Naive thymus-derived CD8-positive, alpha-beta T cell (primary cell): ENCODE measurements at places on chromosomes 5 and 9. TPM values are rescaled to one million over a fixed set of nuclear protein-coding genes. Genes with fewer than 3 reads are reported as not detected.
A peak's percentile ranks its signal among the peaks of the same experiment; 100 is the strongest.

Gene ANKRD34B
- total RNA-seq, result not detected

Gene BARHL1
- total RNA-seq, result not detected

Gene IFNA6
- total RNA-seq, result not detected

Gene CORO2A
- 10.8 TPM for total RNA-seq

Gene ZNF169
- 21.8 TPM for total RNA-seq

DNA sequence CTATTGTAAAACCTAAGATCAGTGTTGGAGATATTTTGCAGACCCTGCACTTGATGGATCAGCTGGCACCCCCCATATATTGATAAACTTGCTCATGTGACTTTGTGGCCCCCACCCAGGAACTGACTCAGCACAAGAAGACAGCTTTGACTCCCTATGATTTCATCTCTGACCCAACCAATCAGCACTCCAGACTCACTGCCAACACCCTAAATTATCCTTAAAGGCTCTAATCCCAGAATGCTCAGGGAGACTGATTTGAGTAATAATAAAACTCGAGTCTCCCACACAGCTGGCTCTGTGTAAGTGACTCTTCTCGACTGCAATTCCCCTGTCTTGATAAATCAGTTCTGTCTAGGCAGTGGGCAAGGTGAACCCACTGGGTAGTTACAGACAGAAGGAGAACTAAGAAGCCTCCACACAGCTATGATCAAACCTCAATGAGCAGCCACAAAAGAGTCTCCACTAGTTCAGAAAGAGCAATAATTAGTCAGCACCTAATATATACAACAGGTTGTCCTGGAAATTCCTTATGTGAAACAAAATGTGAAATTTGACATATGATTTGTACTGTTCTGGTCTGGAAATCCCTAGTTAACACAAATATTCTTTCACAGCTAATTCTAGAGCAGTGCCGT, 52.2 kb downstream of the ACTL7B start:
- H3K36me3 ChIP-seq, result no peaks in the 10 kb centered on the region
- no peaks in the 10 kb centered on the region for H3K4me1 ChIP-seq
- H3K27me3 ChIP-seq, result peaks cover 5% of the 10 kb centered on the region
- H3K4me3 ChIP-seq, result no peak overlapping the region
- no peak for DNase-seq

GRCh38 chr5:32029261-32029660, 144.9 kb downstream of the GOLPH3 start:
- H3K4me1 ChIP-seq, result peaks cover 17% of the 10 kb centered on the region
- H3K27me3 ChIP-seq, result no peaks in the 10 kb centered on the region
- H3K4me3 ChIP-seq, result no peak overlapping the region
- DNase-seq, result no peak
- H3K36me3 ChIP-seq, result no peaks in the 10 kb centered on the region

DNA sequence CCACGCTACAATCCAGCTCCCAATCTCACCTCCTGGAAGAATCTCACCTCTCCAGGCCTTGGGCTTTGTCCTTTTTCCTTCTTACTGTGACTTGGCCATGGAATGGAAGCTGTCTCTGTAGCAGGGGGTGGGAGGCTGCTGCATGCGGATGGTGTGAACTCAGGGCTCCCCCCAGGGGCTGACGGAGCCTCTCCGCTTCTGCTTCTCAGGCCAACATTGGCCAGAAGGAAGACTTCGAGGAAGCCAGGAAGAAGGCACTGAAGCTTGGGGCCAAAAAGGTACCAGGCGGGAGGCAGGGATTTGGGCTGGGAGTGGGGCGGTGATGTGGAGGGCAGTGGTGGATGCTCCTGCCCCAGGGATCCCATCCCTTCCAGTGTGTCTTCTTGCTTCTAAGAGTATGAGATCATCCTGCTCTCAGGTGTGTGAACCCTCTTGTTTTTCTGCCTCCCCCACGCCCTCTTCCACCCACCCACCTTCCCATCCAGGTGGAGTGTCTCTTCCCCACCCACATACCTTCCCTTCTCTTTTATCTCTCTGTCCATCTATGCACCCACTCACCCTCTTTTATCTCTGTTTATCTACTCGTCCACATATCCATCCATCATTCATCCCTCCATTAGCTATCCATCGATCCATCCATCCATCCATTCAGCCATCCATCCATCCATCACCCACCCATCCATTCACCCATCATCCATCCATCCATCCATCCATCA, 9.5 kb downstream of the ASS1 start:
- DNase-seq, result no peak
- no peak overlapping the region for H3K27ac ChIP-seq
- no peak overlapping the region for H3K4me3 ChIP-seq
- peaks cover 2% of the 10 kb centered on the region for H3K4me1 ChIP-seq

GRCh38 chr5:102718819-102719218, 36.3 kb upstream of the PAM start:
- no peak overlapping the region for H3K27ac ChIP-seq
- H3K36me3 ChIP-seq, result no peaks in the 10 kb centered on the region
- no peak overlapping the region for H3K4me3 ChIP-seq
- H3K4me1 ChIP-seq, result no peaks in the 10 kb centered on the region
- DNase-seq, result no peak
- H3K27me3 ChIP-seq, result peaks cover 14% of the 10 kb centered on the region

DNA sequence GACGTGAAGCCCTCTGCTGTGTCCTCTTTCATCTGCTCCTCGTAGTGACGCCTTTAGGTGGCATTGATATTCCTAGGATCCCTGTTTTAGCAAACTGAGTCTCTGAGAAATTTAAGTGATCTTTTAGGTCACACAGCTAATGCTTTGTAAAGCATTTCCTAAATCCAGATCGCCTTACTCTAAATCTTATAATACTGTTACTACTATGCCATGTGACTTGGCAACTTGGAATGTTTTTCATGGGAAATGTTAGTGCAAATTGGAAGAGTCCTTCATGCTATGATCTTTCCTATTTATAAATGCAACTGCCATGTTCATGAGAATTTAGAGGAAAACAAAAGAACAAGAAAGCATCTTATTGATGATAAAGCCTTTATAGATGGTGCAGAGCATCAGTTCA, 212.2 kb downstream of the TRIO start:
- no peaks in the 10 kb centered on the region for H3K36me3 ChIP-seq
- DNase-seq, result no peak
- H3K27ac ChIP-seq, result no peak overlapping the region

- DNase-seq, result peak; percentile 84
- H3K36me3 ChIP-seq, result no peaks in the 10 kb centered on the region
- peak within 1 kb of the TSS; percentile 90 for H3K4me3 ChIP-seq
- no peaks in the 10 kb centered on the region for H3K27me3 ChIP-seq
Observed at GRCh38 chr5:94618493-94619328, at the start of the genes KIAA0825 and SLF1. Gene KIAA0825 (minus strand): TSS chr5:94618604. CDS start chr5:94537126, 81,478 bp downstream. Gene SLF1 (plus strand): TSS chr5:94618669. CDS start chr5:94628811, 10,142 bp downstream.

DNA sequence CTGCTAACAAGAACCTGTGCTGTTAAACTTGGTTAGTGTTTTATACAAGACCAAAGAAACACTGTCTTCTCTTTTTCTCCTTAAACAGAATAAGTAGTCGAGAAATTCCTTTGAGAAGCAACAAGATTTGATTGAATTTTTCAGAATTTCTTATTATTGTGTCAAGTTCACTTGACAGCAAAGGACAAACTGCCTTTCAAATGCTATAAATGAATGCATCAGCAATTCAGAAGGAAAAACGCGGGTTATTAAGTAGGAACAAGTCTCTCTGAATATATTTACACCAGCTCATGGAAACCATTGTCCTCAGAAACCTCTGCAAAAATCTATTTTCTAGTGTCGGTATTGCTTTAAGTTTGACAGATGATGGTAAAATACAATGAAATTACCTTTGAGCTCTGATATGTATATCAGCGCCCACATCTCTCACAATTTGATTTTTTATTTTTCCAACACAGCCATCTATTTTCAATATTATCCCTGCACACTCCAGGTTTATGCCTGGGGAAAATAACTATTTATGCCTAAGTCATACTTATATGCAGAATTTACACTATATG, 4.4 kb downstream of the ATP10B start:
- H3K4me3 ChIP-seq, result no peak overlapping the region
- no peak for DNase-seq
- peaks cover 3% of the 10 kb centered on the region for H3K27me3 ChIP-seq
- no peaks in the 10 kb centered on the region for H3K4me1 ChIP-seq
- H3K36me3 ChIP-seq, result no peaks in the 10 kb centered on the region

- H3K4me1 ChIP-seq, result peaks cover 15% of the 10 kb centered on the region
- H3K36me3 ChIP-seq, result no peaks in the 10 kb centered on the region
- DNase-seq, result no peak
- no peak overlapping the region for H3K27ac ChIP-seq
- H3K4me3 ChIP-seq, result no peak overlapping the region
Observed at GRCh38 chr5:132176987-132177386, 50.7 kb downstream of the P4HA2 start.

DNA sequence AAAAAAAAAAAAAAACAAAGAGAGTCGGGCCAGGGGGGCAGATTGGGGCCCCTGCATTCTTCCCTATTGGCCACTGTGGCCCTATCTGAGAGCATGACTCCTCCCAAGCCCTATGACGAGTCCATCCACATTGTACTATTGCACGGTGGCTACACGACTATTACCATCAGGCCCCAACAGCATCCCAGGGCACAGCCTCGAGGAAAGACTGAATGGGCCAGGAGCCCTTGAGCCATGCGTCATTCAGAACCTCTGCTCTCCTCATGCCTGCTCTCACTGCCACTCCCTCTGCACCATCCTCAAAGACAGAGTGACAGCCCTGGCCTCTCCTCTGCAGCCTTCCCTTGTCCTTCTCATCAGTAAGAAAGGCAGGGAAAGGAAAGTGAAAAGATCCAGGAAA, 20.2 kb upstream of the ORM1 start:
- peaks cover 6% of the 10 kb centered on the region for H3K4me1 ChIP-seq
- no peak for DNase-seq
- no peak overlapping the region for H3K27ac ChIP-seq
- H3K36me3 ChIP-seq, result no peaks in the 10 kb centered on the region
- no peaks in the 10 kb centered on the region for H3K27me3 ChIP-seq

DNA sequence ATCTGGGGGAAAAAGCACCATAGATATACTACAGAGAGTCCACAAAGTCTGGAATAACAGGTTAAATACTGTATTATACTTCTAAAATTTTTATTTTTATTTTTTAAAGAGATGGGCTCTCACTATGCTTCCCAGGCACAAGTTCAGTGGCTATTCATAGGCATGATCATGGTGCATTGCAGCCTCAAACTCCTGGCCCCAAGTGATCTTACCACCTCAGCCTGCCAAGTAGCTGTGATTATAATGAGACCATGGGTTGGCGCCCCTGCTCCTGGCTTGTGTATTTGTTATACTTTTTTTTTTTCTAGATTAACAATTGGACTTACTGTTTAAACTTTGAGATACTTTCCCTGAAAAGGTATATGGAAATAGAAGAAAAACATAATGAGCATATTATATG, 25.9 kb downstream of the ERBIN start:
- no peak for DNase-seq
- no peak overlapping the region for H3K4me3 ChIP-seq
- H3K27ac ChIP-seq, result no peak overlapping the region
- H3K27me3 ChIP-seq, result no peaks in the 10 kb centered on the region
- peaks cover 4% of the 10 kb centered on the region for H3K36me3 ChIP-seq
- H3K4me1 ChIP-seq, result peaks cover 27% of the 10 kb centered on the region

- H3K4me3 ChIP-seq, result no peak overlapping the region
- H3K4me1 ChIP-seq, result no peaks in the 10 kb centered on the region
- H3K27ac ChIP-seq, result no peak overlapping the region
- no peaks in the 10 kb centered on the region for H3K27me3 ChIP-seq
Observed at GRCh38 chr5:103624035-103624480, 61.5 kb upstream of the NUDT12 start.

DNA sequence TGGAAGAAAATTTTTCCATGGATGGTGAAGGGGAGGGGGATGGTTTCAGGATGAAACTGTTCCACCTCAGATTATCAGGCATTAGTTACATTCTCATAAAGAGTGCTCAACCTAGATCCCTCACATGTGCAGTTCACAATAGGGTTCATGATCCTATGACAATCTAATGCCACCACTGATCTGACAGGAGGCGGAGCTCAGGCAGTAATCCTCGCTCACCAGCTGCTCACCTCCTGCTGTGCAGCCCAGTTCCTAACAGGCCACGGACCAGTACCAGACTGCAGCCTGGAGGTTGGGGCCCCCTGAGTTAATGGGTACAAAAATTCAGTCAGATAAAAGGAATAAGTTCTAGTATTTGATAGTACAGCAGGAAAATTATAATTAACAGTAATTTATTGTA, 337.2 kb downstream of the NPR3 start:
- no peaks in the 10 kb centered on the region for H3K27me3 ChIP-seq
- H3K4me1 ChIP-seq, result no peaks in the 10 kb centered on the region
- no peaks in the 10 kb centered on the region for H3K36me3 ChIP-seq

DNA sequence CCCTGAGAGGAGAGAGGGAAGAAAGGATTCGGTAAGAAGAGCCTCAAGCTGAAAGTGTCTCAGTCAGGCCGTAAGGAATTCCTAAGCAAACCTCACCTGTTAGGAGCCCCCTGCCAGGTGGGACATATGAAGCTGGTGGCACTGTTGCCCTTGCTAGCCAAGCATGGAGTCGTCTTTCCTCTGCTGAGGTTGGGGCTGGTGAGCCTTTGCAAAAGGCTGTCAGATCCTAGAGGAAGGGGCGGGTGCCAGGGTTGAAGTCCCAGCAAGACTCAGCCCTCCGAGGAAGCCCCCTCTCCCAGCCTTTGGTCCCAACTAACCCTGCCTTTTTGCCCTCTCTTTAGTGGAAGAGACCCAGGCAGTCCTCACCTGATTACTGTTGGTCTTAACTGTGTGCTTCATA, 5.5 kb upstream of the SMIM32 start:
- H3K27me3 ChIP-seq, result peaks cover 30% of the 10 kb centered on the region
- no peaks in the 10 kb centered on the region for H3K36me3 ChIP-seq
- no peaks in the 10 kb centered on the region for H3K4me1 ChIP-seq
- H3K4me3 ChIP-seq, result no peak overlapping the region
- H3K27ac ChIP-seq, result no peak overlapping the region

DNA sequence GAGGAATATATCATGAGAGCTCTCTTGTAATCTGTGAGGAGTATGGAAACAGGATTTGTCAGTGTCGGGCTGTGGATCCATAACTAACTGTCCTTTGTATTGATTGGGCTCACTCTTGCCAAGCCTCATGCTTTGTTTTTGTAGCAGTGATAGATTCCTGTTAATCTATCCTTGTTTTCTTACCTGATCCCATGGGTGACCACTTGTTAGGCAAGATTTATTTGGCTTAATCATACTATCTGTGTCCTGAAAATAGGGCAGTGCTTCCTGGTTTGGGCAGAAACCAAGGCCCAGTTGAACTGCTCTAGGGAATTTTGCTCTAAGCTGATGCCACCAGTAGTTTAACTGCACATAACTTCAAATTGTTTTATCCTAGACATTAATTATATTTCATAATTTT, 6.1 kb downstream of the NDFIP1 start:
- H3K4me1 ChIP-seq, result peaks cover 83% of the 10 kb centered on the region
- H3K27me3 ChIP-seq, result no peaks in the 10 kb centered on the region
- no peak for DNase-seq
- H3K4me3 ChIP-seq, result no peak overlapping the region
- peaks cover 8% of the 10 kb centered on the region for H3K36me3 ChIP-seq

DNA sequence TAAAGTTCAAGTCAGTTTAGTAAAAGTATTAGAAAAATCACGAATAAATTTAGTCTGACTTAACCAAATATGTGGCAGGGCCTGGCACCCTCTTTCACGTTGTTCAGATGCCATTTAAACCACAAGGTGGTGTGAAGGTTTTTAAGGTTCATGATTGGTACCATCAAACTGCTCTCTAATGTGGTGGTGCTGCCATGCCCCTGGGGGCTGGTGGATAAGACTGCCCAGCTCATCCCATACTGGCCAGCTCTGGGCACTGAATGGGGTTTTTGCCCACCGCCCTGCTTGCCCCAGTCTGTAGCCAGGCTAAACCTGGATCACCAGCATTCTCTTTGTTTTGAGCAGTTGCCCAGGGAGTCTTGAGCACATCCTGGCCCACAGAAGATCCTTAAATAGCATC, 159.3 kb downstream of the GABBR2 start:
- no peak for DNase-seq
- peaks cover 2% of the 10 kb centered on the region for H3K27me3 ChIP-seq
- H3K27ac ChIP-seq, result no peak overlapping the region
- no peaks in the 10 kb centered on the region for H3K4me1 ChIP-seq

GRCh38 chr5:124234022-124234769, 512.2 kb downstream of the ZNF608 start:
- H3K36me3 ChIP-seq, result no peaks in the 10 kb centered on the region
- no peak overlapping the region for H3K27ac ChIP-seq
- H3K27me3 ChIP-seq, result peaks cover 13% of the 10 kb centered on the region
- no peak overlapping the region for H3K4me3 ChIP-seq
